ENCODE measurements at places on chromosomes 13 and 19. TPM values are rescaled to one million over a fixed set of nuclear protein-coding genes. Genes with fewer than 3 reads are reported as not detected.

GRCh38 chr13:62014299-62014698, 598.6 kb upstream of the PCDH20 start:
- no peaks in the 10 kb centered on the region for H3K36me3 ChIP-seq
- H3K27ac ChIP-seq, result no peak overlapping the region
- DNase-seq, result no peak
- no peaks in the 10 kb centered on the region for H3K27me3 ChIP-seq

DNA sequence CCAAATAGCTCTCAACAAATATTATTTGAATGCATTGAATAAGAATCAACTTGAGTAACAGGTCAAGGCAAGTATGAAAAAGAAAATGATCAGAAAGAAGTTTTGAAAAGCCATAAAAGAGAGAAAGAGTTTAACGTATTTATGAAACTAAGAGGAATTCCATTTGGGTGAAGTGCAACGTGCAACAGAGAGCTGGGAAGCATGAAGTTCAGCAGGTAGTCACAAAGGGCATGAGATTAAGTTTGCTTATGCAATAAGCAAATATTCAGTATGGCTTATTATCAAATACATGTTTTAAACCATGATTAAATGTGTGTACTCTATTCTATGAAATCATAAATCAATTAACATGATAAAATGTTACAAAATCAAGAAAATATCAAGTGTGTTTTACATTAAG, 62.7 kb upstream of the PCDH17 start:
- H3K27ac ChIP-seq, result no peak overlapping the region
- DNase-seq, result no peak
- H3K4me3 ChIP-seq, result no peak overlapping the region
- no peaks in the 10 kb centered on the region for H3K4me1 ChIP-seq

DNA sequence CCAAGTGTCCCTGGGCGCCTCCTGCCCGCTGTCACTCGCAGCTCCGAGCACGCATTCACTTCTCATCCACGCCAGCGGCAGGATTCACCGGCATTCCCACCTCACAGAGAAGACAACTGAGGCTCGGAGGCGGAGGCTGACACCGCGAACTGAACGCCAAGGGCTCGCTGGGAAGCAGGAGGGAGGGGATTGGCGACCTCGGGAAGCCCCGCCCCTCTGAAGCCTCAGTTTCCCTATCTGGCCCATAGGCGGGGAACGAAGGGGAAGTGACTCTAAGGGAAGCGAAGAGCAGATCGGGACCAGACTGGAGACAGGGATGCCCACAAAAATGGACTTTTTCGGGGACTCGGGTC, 256 bp downstream of the MICOS13 start:
- no peaks in the 10 kb centered on the region for H3K36me3 ChIP-seq
- peak overlapping the region; percentile 61 for H3K4me3 ChIP-seq

GRCh38 chr13:94196413-94196812, 283.1 kb downstream of the DCT start:
- no peaks in the 10 kb centered on the region for H3K4me1 ChIP-seq
- no peak for DNase-seq
- no peak overlapping the region for H3K27ac ChIP-seq
- H3K27me3 ChIP-seq, result no peaks in the 10 kb centered on the region
- H3K36me3 ChIP-seq, result no peaks in the 10 kb centered on the region

DNA sequence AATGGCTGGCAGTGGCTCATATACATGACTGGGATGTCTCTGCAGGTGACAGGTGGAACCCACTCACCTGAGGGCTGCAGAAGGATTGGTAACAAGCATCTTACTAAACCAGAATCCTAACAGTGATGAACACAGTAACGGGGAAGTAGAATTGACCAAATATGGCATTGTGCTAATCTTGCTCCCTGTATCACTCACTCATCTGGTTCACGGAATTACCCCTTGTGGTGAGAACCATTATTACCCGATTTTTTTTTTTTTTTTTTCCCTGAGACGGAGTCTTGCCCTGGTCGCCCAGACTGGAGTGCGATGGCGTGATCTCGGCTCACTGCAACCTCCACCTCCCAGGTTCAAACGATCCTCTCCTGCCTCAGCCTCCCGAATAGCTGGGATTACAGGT, 69.5 kb downstream of the PTPRS start:
- H3K27me3 ChIP-seq, result no peaks in the 10 kb centered on the region
- peaks cover 3% of the 10 kb centered on the region for H3K36me3 ChIP-seq
- H3K4me1 ChIP-seq, result no peaks in the 10 kb centered on the region
- no peak overlapping the region for H3K27ac ChIP-seq

- DNase-seq, result no peak
- H3K27me3 ChIP-seq, result no peaks in the 10 kb centered on the region
- H3K4me3 ChIP-seq, result no peak overlapping the region
Observed at GRCh38 chr13:30216111-30216510, 91.2 kb downstream of the KATNAL1 start.

DNA sequence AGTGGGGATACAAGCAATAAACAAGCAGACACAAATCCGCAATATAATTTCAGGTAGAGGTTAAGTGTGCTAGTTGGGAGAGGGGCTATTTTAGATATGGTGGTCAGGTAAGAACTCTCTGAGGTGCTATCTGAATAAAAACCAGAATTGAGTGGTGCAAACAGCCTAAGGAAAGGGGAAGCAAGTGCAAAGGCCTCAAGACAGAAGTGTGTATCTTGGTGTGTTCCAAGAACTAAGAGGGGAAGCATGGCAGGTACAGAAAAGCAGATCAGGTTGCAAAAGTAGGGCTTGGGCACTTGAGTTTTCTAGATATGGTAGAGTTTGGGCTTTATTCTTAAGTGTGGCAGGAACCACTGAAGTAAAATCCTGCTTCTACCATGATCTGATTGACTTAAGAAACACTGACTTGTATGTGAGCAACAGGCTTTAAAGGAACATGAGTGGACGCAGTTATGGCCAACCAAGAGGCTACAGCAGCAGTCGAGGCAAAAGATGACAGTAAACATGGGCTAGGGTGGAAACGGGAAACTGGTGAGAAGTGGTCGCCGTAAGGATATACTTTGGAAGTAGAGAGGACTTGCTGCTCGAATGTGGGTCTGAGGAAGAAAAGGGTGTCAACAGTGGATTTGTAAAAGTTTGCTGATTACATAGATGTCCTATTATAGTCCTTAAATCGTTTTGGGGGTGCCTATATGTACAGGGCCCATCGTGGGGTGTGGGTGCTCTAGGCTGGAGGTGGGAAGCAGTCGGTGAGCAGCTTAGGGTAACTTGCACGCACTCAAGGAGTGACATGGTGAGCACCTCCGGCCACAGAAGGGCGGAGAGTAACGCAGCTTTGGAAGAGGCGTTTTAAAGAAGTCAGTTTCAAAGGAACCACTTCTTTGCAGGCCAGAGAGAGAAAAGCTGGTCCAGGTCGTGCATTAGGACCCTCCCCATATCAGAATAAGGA, 677 bp downstream of the TGDS start:
- no peaks in the 10 kb centered on the region for H3K4me1 ChIP-seq
- H3K27ac ChIP-seq, result no peak overlapping the region

GRCh38 chr19:10544242-10544752, 593 bp downstream of the ATG4D start:
- H3K4me3 ChIP-seq, result peak overlapping the region; percentile 85
- H3K4me1 ChIP-seq, result no peaks in the 10 kb centered on the region
- H3K27me3 ChIP-seq, result no peaks in the 10 kb centered on the region
- DNase-seq, result no peak
- no peak overlapping the region for H3K27ac ChIP-seq

- DNase-seq, result no peak
- no peaks in the 10 kb centered on the region for H3K27me3 ChIP-seq
- H3K4me3 ChIP-seq, result no peak overlapping the region
Observed at GRCh38 chr19:9658769-9659168, 16.1 kb downstream of the ZNF562 start.

DNA sequence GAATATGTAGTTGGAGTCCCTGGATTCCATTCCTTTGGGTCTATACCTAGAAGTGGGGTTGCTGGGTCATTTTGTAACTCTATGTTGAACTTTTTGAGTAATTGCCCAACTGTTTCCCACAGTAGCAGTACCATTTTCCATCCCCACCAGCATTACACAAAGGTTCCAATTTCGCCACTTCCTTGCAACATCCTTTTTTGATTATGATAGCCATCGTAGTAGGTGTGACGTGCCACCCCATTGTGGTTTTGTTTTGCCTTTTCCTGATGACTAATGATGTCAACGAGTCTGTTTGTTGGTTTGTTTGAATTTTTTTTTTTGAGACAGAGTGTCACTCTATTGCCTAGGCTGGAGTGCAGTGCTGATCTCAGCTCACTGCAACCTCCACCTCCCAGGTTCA, 3.3 kb upstream of the PEX11G start:
- no peak overlapping the region for H3K27ac ChIP-seq
- H3K36me3 ChIP-seq, result no peaks in the 10 kb centered on the region
- no peaks in the 10 kb centered on the region for H3K27me3 ChIP-seq
- DNase-seq, result no peak

- H3K36me3 ChIP-seq, result no peaks in the 10 kb centered on the region
- no peak for DNase-seq
- no peaks in the 10 kb centered on the region for H3K27me3 ChIP-seq
Observed at GRCh38 chr13:95226476-95226875, 74.8 kb downstream of the ABCC4 start.

DNA sequence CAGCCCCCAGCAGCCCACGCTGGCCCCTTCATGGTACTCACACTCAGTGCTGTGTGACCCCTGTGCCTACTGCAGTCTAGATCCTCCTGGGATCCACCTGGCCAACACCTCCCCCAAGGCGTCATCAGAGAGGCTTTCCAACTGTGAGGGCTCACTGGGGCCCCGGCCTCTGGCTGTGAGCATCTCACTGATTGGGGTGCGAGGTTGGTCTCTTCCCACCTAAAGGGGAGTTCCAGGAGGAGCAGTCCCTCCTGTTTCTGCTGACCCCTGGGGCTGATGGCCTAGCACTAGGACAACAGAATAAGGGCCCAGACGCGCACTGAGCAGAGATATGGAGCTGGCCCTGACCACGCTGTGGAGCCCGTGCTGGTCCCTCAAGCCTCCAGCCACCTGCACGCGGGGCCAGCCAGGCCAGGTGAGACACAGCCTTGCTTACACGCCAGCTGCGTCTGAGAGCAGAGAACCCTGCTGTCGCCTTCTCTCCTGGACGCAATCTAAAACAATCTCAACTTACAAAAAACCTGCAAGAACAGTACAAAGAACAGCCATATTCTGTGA, 32.2 kb downstream of the ELL start:
- no peak overlapping the region for H3K4me3 ChIP-seq
- no peaks in the 10 kb centered on the region for H3K27me3 ChIP-seq
- no peak for DNase-seq
- no peaks in the 10 kb centered on the region for H3K4me1 ChIP-seq
- H3K36me3 ChIP-seq, result no peaks in the 10 kb centered on the region
- H3K27ac ChIP-seq, result no peak overlapping the region

DNA sequence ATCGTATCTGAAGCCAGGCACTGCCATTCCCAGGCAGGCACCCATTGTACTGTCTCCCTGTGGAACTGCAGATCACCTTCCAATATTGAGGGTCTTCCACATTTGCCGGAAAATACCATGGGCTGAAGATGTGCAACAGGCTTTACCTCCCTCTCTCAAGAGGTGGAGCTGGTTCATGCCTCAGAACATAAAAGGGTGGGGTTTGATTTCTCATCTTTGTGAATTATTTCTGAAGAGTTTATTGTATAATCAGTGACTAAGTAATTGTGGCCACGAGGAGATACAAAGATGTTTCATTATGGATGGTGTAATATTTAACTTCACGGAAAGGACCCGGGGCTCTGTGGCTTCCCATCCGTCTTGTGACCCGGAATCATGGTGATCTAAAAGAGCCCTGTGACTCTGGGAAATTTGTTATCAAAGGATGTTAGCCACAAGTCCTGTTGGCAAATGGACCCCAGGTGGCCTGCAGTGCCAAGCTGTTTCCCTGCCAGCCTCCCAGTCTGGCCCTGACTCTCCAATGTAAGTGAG, 230.5 kb downstream of the LACC1 start:
- peaks cover 6% of the 10 kb centered on the region for H3K4me1 ChIP-seq
- H3K36me3 ChIP-seq, result no peaks in the 10 kb centered on the region
- no peak overlapping the region for H3K4me3 ChIP-seq
- DNase-seq, result no peak
- H3K27me3 ChIP-seq, result no peaks in the 10 kb centered on the region

The AMER2 gene
- not detected for total RNA-seq

The PSMD8 gene
- total RNA-seq, result 92.4 TPM

The HOMER3 gene
- 29.5 TPM for total RNA-seq

The NCAN gene
- total RNA-seq, result not detected

The FPR2 gene
- total RNA-seq, result 2.7 TPM

The AMH gene
- total RNA-seq, result 1.5 TPM

The C19orf44 gene
- 6.4 TPM for total RNA-seq

The ZNF665 gene
- total RNA-seq, result 9.2 TPM

Data from aorta (tissue), 5 donors.